ENCODE measurements at places on chromosomes 6 and 20. TPM values are rescaled to one million over a fixed set of nuclear protein-coding genes. Genes with fewer than 3 reads are reported as not detected.

DNA sequence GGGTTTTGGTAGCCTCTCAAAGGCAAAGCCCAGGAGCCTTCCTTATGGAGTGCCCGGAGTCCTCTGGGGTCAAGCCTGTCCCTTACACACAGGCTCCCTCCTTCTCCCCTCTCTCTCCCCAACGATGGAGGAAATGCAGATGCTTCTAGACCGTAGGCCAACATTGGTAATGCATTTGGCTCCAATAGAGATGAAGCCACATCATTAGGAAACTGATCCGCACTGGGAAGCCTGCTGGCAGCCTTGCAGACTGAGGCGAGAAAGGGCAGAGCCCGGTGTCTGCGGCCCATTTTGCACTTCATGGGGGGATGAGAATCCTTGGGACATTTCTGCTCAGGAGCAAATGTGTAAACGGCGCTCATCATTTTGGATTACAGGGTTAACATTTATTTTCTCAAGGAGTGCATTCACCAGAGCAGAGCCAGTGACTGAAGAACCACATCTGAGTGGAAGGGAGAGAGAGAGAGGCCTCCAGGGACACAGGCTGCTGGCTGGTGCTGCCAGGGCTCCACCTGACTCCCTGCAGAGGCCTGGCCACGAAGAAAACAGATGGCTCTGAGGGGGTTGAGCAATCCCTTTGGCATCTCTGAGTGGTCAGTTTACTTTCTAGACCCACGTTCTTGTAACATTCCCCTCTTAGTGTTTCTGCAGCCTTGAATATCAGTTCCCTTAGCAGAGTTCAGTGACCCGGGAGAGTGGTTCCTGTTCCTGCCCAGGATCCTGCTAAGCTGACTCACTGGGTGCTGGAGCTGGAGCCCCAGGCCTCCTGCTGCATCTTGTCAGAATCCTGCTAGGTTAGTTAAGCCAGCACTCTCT lies 4.4 kb upstream of the CST3 start:
- peak; percentile 86 for DNase-seq

GRCh38 chr6:111912904-111913303 lies 39.7 kb upstream of the FYN start:
- DNase-seq: no peak

DNA sequence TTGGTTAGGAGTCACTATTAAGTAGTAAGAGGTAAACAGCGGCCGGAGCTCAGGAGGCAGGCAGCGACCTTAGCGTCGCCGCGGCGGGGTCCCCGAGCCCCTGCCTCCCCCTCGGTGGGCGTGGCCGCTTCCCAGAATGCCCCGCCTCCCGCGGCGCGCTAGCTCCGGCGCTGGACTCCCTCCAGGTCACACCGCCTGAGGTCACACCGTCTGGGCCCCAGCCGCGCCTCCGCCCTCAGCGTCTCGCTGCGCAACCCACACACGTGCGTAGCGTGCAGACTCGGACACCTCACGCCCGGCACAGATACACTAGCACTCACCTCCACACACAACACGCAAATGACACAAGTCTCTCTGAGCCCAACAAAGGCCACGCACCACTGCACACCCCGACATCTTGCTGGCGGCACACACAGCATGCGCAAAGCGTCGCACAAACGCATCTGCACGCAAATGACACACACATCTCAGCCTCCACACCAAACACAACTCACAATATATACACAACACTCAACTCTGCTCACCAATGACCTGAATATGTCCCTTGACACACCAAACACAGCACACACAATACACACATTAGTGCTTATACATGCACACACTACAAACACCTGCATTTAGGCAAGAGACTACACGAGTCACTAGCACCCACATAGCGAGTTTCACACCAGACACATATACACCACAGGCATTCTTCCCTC lies 17.6 kb upstream of the CDKN1A start:
- no peak for DNase-seq

GRCh38 chr6:33904747-33905065 lies 100.9 kb upstream of the MLN start:
- no peak for DNase-seq

Gene FOXC1
- 9.8 TPM for total RNA-seq

Gene KHDC1L
- total RNA-seq: not detected

GRCh38 chr20:35248641-35249475 lies 22.4 kb downstream of the MMP24 start:
- no peak for DNase-seq

- no peak for DNase-seq
These were observed 754.6 kb upstream of the MAP3K7 start for GRCh38 chr6:91341473-91341872.

- no peak for DNase-seq
These were observed 195.2 kb downstream of the SLC16A10 start for GRCh38 chr6:111282515-111282914.

DNA sequence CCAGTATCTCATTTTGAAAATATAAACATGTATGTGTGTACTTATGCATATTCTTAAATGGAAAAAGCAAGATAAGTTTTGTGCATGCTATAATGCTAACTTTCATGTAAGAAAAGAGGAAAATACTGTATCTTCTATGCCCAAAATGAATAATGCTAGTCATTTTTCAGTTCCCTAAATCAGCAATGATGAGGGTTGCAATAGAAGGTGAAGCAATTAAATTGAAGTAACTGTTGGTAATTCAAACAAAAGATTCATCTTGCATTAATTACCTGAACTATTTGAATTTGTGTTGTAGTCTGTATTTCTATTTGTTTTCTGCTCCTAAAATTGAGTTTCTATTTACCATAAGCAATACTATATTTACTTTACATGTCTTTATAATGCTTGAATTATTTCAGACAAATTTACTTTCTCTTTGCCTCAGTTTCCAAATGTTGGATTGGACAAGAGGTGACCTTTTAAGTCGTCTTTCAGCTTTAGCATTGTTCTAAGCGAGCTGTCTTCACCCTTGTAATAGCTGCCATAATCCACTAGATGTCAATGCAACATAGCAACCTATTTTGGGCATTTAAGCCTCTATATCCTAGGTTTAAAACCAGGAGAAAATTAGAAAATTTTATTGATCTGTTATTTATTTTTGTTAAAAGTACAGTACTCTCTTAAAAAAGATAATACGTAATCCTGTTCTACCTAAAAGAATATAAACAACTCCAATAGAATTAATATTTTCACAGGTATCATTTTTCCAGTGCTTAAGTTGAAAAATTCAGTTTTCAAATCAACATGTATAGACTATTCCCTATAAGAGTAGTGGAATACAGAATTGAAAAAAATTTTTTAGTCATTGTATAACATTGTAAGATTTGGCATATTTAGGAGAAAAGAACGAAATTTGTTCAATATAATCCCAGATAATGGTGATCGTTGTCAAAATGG lies 52.3 kb upstream of the IFNGR1 start:
- no peak for DNase-seq

DNA sequence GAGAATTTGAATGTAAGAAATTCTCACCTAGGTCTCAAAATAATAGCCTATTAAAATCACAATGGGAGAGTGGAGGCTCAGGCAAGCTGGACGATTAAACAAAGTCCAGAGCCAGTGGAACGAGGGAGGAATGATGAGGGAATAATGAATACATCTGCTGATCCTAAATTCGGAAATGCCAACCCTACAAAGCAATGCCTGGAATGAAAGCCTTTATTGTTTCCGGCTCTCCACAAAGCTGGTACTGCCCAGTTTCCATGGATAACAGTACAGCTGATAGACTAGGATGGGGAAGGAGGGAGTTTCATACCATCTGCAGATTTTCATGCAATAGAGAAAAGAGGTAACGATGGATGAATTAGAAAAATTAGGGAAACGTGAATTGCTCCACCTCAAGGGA lies 356.1 kb downstream of the CBLN4 start:
- DNase-seq: no peak

Gene ATP6V1G2
- 5.4 TPM for total RNA-seq

DNA sequence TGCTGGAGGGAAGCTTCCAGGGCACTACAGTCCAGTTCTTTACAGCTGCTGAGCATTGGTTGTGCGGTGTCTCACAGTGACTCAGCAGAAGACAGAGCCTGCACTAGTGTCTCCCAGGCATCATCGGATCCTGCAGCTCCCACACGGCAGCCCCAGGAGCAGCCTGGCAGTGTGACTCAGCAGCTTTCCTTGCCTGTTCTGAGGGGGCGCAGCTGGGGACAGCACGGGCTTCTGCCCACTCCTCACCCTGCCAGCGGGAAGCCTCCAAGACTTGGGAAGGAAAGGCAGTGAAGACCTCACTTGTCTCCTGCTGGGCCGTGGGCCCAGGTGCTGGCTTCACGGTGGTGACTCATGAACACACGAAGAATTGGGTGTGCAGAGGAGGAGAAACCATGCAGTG lies 165.4 kb downstream of the SYNDIG1 start:
- peak; percentile 83 for DNase-seq

Gene CTAGE9
- total RNA-seq: not detected

DNA sequence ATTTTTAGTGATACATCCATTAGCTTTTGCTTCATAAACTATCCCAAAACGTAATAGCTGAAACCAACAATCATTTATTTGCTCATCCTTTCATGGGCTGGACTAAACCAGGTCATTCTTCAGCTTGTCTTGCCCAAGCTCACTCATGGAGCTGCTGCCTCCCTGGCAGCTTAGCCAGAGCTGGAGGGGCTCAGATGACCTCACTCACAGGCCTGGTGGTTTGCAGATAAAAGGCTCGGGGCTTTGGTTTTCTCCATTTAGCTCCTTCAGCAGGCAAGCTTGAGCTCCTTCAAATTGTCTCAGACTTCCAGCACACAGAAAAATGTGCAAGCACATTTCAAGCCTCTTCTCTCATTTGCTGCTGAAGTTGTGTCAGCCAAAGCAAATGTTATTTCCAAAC lies 139.1 kb downstream of the BTBD3 start:
- peak; percentile 16 for DNase-seq

Gene SEL1L2
- total RNA-seq: not detected

DNA sequence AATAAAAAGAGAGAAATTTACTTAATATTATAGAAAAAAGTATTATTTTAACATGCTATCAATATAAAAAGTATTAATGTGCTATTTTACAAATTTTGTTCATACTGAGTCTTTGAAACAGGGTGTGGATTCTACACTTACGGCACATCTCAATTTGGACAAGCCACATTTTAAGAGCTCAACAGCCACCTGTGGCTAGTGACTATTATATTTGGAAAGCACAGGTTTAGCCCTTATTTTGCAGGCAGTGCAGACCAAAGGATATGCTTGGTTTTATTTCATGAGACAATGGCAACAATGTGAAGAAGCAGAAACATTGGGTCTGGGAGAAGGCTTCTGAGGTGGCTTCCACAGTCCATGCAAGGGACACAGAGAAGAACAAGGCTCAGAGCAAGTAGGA lies 74.6 kb downstream of the BACH2 start:
- DNase-seq: no peak

- DNase-seq: no peak
These were observed 614.2 kb upstream of the NRSN1 start for GRCh38 chr6:23511817-23512216.

DNA sequence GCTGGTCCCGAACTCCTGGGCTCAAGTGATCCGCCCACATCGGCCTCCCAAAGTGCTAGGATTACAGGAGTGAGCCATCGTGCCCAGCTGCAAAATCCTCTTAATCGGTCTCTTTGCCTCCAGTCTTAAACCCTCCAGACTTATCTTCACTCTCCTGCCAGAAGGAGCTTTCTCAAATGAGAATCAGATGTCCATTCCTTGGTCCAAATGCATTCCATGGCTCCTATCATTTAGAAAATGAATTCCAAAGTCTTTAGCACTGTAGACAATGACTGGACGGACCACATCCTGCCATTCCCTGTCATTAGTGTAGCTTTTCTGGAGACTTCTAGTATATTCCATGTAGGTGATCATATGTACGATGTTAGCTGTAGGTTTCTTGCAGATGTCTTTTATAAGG lies 141.9 kb downstream of the ID4 start:
- no peak for DNase-seq

DNA sequence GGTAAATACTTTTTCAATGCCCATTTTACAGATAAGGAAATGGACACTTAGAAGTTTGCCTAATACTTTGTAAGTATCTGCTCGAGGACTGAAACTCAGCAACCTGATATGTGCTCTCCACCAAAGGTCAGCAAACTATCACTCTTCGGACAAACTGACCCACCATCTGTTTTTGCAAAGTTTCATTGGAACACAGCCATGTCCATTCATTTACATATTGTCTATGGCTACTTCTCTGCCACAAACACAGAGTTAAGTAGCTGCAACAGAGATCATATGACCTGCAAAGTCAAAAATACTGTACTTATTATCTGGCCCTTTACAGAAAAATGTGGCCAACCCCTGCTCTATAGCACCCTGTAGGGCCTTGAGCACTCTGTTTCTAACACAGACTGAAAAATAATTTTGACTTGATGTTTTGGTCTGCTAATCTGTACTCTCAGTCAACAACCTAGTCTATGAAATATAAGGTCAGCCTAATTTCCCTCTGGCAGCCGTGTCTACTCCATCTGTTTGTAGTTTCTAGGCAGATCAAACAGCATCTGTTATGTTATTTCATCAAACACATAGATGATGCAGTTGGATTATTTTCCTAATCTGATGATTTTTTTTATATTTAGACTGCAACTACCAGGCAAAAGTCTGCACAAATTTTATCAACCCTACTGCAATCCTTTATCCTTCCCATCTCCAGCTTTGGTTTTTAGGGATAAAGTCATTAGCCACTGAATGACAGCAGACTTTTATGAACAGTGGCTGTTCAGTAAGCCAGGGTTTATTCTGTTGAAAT lies 41.4 kb upstream of the BEND6 start:
- no peak for DNase-seq

DNA sequence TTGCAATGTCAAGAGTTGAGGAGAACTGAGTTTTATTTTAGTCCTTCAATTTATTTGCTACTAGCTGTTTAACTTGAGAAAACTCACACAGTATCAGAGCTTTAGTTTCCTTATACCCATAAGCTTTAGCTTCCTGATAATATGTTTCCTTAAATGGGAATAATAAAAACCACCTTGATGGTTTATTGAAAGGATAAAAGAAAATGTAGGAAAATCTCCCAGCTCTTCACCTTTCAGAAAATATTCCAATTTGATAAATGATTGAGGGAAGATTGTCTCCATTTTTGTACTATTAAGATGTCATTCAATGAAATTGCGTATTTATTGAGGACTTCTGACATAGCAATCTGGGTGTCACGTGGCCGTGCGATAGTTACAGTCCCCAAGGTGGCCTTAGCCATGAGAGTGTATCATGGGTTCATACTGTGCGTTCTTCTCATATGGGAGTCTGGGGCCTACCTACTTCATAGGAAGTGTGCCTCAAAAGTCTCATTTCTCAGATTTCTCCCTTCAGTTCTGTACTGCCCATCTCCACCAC lies 296.3 kb upstream of the BMP2 start:
- no peak for DNase-seq

- no peak for DNase-seq
These were observed 40.5 kb downstream of the DSE start for GRCh38 chr6:116411284-116411623.

- DNase-seq: no peak
These were observed 98.8 kb downstream of the DTD1 start for GRCh38 chr20:18686696-18687095.

DNA sequence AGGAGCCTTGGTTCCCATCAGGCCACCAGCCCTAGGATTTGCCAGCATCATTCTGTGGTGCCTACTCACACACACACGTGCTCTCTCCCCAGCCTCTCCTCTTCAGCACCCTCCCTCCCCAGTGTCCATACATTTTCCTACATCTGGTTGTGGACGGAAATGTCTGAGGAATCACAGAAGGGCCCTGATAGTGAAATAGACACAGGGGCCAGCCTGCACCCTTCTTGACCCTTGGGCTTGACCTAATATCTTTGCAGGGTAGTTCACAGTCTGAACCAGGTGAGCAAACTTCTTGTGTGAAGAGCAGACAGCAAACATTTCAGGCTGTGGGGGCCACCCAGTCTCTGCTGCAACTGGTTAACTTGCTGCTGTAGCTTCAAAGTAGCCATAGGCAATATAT lies 108.5 kb upstream of the NXT1 start:
- DNase-seq: peak; percentile 64

GRCh38 chr6:111591901-111592461 lies 13.7 kb downstream of the TRAF3IP2 start:
- no peak for DNase-seq
